Activated CD4-positive, CD25-positive, alpha-beta regulatory T cell treated with anti-CD3 and anti-CD28 coated beads, Interleukin-2, amount 50 U/mL, for 16 hours (primary cell): ENCODE measurements at places on chromosomes 2 and 18.

- no peak for DNase-seq
These were observed 4.7 kb downstream of the MYO5B start for GRCh38 chr18:50190236-50190635.

DNA sequence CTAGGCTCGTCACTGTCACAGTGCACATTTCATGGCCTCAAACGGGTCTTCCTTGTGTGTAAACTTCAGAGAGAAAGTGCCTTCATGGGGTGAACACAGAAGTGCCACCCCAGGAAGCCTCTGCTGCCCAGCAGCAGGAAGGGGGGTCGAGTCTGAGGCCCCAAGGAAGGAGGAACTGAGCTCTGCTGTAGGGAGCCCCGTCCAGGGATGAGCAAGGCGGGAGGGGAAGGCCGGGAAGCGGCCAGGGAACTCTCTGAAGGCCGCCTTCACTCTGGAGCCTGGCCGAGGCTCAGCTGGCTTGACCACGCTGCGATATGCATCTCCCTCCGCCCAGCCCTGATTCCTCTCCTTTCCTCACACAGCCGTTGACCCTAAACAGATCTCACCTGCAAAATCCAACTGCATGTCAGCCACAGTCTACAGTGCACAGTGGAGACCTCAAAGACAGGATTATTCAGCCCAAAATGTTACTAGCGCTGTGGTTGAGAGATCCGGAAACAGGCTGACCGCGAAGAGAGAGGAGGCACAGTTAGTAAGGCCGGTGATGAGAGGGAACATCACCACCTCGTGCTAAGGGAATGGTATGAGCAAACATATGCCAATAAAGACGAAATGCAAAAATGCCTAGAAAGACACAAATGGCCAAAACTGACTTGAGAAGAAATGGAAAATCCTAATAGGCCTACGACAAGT is 34.2 kb upstream of the CTDP1 start:
- no peak for DNase-seq

GRCh38 chr2:112938904-112939303 is 27.9 kb downstream of the IL37 start:
- DNase-seq, result no peak

- no peak for DNase-seq
These were observed 103.8 kb downstream of the ASAP2 start for GRCh38 chr2:9310377-9310776.

DNA sequence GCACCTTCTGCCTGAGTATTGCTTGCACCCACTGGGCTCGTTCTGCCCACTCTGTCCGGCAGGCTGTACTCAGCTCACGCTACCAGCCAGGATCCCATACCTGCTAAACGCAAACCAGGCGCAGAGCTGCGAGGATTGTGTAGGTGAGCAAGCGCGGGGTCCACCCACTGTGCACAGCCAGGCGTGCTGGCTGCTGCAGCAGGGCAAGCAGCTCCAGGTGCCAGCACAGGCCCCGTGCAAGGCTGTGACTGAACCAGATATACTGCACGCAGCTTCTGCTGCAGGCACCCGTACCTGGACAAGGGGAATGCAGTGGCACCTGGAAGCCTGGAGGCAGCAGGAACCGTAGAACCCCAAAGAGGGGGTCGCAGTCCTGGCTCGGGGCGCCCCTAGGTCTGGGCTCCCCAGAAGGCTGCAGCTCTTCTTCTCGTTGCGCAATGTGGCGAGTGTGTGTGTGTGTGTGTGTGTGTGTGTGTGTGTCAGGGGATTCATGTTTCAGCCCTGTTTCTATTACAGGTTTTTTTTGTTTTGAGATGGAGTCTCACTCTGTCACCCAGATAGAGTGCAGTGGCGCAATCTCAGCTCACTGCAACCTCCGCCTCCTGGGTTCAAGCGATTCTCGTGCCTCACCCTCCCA is 46.1 kb upstream of the RAB1A start:
- no peak for DNase-seq

- no peak for DNase-seq
These were observed 117.3 kb downstream of the MSH2 start for GRCh38 chr2:47520302-47520630.

DNA sequence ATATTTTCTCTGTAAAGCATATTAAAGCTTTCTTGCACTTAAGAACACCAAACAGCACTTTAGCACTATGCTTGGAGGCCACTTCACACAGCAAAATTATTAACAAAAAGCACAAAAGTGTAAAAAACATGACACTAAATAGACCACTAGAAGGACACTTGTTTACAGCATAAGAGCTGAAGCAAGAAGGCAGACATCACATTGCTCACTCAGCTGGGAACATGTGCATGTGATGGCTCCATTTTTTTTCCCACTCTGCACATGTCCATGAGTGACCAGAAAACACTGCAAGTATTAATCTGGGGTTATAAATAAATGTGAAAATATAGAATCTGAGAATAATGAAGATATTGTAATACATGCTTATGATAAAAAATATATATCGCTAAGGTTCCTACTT is 103.1 kb upstream of the MAPRE2 start:
- no peak for DNase-seq

DNA sequence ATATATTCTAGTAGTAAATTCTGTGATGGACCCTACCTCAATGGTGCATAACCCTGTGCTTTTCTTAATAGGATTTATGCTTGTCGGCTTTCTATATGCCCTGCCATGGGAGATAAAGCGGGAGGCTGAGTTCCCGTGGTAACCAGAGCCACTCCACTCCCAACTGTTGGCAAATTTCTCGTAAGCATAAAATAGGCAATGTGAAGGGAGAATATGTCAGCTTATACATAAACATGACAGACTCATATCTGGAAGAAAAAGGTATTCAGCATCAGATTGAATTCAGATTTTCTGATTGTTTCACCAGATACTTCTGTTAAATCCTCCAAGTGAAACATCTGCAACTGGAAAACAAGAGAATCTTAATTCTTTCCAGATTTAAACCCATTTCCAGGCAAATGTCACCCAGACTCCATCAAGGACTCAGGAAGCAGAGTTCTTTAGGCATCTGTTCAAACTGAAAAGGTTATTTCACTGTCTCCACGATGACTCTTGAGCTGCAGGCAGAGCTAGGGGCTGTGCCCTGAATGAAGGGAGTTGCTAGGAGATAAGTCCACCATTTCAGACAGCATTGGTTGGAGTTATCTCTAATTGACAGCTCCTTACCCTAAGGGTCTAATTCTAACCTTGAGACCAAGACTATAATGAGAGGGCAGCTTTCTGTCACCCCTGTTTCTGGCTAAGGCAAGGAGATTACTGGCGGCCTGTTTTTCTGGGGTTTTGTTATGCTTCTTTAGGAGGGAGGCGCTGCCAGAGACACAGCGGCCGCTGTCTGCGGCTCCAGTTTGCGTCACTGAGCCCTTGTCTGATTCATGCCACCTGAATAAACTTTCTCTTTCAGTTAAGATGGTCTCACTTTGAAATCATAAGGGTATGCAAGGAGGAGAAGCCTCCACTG is 381.3 kb downstream of the SOX11 start:
- no peak for DNase-seq
